ENCODE measurements at places on chromosomes 4 and X. TPM values are rescaled to one million over a fixed set of nuclear protein-coding genes. Genes with fewer than 3 reads are reported as not detected.

The LRP2BP gene
- total RNA-seq = 0.20 TPM

GRCh38 chr4:20641976-20642375, 58.3 kb upstream of the PACRGL start:
- no peak overlapping the region for H3K27ac ChIP-seq
- H3K4me1 ChIP-seq = no peaks in the 10 kb centered on the region
- H3K4me3 ChIP-seq = no peak overlapping the region
- no peak for DNase-seq

DNA sequence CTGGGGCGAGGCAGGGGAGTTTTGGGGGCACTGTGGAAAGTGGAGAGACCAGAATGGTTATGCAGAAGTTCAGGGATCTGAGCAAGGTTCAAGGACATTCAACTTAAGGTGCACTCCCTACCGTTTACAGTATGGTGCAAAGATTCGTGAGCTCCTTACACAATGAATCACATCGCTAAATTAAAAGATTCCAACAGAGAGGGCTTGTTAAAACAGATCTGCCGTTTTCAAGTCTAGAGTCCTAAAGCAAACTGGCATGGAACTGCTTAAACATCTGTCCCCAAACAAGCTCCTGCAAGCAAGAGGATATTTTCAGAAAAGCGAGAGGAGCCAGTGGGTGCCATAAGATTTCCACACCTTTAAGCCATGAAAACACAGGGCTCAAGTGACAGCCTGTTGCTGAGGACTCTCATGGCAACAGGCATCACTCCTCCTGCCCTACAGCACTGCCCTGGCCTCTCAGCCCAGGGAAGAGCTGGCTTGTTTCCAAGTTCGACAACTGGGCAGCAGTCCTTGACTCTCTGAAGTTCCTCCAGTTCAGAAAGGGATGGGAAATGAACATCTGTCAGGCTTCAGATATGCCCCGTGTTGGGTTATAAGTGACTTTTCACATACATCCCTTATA, 10.0 kb downstream of the FAM184B start:
- no peaks in the 10 kb centered on the region for H3K27me3 ChIP-seq
- H3K4me3 ChIP-seq = no peak overlapping the region
- no peaks in the 10 kb centered on the region for H3K36me3 ChIP-seq

The MAGEA8 gene
- not detected for total RNA-seq

The S100G gene
- not detected for total RNA-seq

- H3K27ac ChIP-seq = peak overlapping the region; percentile 58
- no peaks in the 10 kb centered on the region for H3K27me3 ChIP-seq
- DNase-seq = no peak
- no peak overlapping the region for H3K4me3 ChIP-seq
- H3K4me1 ChIP-seq = peaks cover 36% of the 10 kb centered on the region
Measured at GRCh38 chr4:6277139-6277802, 7.6 kb downstream of the WFS1 start.

- DNase-seq = no peak
- H3K4me1 ChIP-seq = no peaks in the 10 kb centered on the region
- no peak overlapping the region for H3K27ac ChIP-seq
- H3K36me3 ChIP-seq = no peaks in the 10 kb centered on the region
- H3K4me3 ChIP-seq = no peak overlapping the region
Measured at GRCh38 chrX:130083656-130084382, 26.5 kb downstream of the ELF4 start.

DNA sequence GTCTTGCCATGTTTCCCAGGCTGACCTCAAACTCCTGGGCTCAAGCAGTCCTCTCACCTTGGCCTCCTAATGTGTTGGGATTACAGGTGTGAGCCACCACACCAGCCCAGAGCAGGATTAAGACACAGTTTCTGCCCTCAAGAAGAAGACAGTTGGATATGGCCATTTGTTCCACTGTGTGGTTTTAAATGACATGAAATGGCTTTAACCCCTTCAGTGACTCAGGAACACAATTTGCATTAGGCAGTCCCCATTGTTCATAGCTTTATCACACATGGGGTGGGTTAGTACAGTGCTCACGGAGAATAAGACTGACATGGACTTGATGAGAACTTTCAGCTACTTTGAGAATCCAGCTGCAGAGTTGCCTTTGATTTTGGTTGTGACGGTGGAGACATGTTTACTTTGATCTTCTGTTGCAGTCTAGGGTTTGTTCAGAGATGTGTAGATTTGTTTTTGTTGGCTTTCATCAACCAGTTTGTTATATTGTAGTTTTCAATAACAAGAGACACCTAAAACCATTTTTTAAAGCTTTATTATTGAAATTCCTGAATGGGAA, 60.3 kb downstream of the ARX start:
- H3K27me3 ChIP-seq = no peaks in the 10 kb centered on the region
- no peaks in the 10 kb centered on the region for H3K36me3 ChIP-seq

The DMP1 gene
- total RNA-seq = not detected

The KLB gene
- total RNA-seq = 2.2 TPM

DNA sequence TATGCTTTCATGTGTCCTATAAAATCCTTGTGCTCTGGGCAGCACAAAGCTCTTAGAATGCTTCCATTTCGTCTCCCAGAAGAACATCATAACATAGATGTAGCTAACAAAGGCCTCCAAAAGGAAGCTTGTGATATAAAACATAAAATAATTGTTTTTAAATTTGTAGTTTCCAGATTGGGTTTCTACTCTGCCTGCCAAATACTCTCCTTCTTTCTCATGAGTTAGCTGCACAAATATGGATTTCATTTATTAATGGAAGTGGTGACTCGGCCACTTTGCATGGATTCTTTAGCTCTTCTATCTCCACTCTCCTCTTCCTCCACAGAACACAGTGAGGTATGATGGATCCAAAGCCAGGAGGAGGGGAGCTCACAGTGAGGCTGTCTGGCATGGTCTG, 265.4 kb downstream of the COL25A1 start:
- no peaks in the 10 kb centered on the region for H3K4me1 ChIP-seq
- no peak for DNase-seq
- H3K36me3 ChIP-seq = no peaks in the 10 kb centered on the region
- no peak overlapping the region for H3K4me3 ChIP-seq
- no peak overlapping the region for H3K27ac ChIP-seq
- H3K27me3 ChIP-seq = no peaks in the 10 kb centered on the region

The AMOT gene
- total RNA-seq = 55.7 TPM

The ADGRG2 gene
- total RNA-seq = not detected
